ENCODE measurements at places on chromosomes 4 and X.

DNA sequence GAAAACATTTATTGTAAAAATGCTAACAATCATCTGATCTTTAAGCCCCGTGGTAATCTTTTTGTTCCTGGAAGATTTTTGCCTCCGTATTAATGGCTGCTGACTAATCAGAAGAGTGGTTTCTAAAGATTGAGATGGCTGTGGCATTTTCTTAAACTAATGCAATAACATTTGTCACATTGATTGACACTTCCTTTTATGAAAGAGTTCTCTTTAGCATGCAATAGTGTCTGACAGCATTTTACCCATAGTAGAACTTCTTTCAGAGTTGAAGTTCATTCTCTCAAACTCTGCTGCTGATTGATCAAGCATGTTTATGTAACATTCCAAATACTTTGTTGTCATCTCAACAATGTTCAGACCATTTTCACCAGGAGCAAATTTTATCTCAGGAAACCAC is 26.8 kb upstream of the UGT2B4 start:
- no peak for DNase-seq

DNA sequence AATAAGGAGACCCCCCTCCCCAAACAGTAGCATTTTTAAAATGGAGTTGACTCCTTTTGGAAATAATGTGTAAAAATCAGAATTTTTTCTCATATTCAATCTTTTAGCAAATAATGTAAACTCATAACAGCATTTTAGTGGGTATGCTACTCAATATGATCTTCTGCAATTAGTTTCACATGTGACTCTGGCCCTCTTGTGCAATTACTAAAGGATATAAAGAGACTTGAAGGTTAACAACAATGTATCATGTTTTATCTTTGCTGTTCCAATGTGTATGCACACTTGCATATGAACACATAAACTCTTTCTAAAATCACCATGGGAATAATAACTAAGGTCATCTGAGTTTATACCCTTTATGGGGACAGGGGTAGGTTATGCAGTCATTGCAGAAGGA is 39.9 kb upstream of the RXFP1 start:
- DNase-seq = no peak

- no peak for DNase-seq
Observed at GRCh38 chr4:152941411-152941810, 5.3 kb downstream of the FHDC1 start.

DNA sequence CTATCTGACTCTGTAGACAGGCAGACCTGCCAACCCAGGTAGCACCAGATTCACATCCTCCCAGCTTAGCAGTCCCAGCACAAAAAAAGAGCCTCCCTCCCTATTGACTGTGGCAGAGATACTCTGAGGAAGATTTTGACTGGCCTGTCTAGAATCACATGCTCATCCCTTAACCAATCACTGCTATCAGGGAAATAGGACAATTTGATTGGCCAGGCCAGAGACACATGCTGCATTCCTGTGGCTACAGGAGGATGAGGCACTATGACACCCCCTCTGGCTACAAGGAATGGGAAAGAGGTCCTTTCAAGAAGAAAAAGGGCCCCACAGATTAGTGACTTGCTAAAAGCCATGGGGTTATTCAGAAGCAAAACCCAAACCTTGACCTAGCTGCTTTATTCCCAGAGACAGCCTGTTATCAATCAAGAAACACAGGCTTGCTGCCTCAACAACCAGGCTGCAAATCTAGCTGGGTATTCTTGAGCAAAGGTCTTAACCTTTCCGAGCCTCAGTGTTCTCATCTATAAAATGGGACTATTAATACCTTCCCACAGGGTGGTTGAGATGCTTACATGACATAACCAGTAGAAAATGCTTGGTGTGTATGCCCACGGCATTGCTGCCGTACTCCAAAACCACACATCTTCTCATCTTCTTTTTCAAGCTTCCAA is 147.6 kb downstream of the BCOR start:
- DNase-seq = no peak

DNA sequence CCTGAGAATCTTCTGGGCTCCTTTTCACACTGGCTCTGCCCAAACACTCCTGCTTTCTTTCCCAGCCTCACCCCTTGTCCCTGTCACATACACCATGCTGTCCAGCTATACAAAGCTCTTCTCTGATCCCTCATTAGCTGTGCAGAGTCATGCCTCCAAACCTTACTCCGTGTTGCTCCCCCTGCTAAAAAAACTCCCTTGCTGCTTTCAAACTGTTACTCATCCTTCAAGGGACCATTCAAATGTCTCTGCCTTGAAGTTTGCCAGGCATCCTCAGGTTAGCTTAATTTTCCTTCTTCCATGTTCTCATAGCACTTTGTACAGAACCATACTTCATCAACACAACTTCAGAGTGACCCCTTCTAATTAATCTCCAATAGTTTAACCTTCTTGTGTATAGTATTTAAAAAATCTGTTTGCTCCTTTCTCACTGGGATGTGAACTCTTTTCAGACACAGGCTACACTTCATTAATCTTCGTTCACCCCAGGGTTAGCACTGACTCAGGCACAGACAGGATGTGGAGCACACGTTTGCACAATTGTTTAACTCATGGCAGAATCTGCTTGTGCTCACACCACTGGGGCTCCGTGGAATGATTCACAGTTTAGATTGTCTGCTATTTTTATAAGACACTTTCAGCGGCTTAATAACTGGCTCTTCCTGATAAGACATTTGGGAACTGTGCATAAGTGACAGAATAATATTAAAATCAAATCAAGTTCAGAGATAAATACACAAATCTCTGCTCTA is 21.4 kb upstream of the SEL1L3 start:
- DNase-seq = no peak

- DNase-seq = no peak
Observed at GRCh38 chr4:183808097-183808456, 97.0 kb upstream of the STOX2 start.

- no peak for DNase-seq
Observed at GRCh38 chr4:138561276-138561880, 319.2 kb upstream of the SLC7A11 start.

GRCh38 chr4:79823148-79823763 is 249.8 kb downstream of the ANTXR2 start:
- DNase-seq = no peak

DNA sequence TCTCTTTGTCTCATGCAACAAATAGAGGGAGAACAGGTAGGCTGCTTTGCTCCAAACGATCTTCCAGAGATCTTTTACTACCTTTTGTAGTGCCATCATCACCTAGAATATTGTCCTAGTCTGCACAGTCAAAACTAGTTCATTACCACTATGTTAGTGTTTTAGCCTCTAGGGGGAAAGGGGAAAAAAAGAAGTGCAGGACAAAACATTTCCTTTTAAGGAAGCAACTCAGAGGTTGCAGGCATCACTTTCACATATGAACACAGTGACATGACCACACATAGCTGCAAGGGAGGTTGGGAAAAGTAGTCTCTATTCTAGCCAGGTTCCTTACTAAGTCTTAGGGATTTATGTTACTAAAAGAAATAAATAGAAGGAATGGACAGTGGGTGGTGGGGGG is 39.3 kb upstream of the RAP2C start:
- no peak for DNase-seq

GRCh38 chrX:129632443-129632842 is 22.3 kb downstream of the APLN start:
- DNase-seq = no peak

- DNase-seq = no peak
Observed at GRCh38 chr4:140466146-140466545, 31.9 kb downstream of the MGAT4D start.

Data from stimulated activated CD8-positive, alpha-beta memory T cell treated with anti-CD3 and anti-CD28 coated beads, Interleukin-4, amount 100 ng/mL, for 1 hour (primary cell).